Stimulated activated naive CD4-positive, alpha-beta T cell (primary cell): ENCODE measurements at places on chromosomes 5 and 9.

GRCh38 chr9:134165357-134166315 lies 1.3 kb upstream of the RNU6ATAC start:
- no peak for DNase-seq

DNA sequence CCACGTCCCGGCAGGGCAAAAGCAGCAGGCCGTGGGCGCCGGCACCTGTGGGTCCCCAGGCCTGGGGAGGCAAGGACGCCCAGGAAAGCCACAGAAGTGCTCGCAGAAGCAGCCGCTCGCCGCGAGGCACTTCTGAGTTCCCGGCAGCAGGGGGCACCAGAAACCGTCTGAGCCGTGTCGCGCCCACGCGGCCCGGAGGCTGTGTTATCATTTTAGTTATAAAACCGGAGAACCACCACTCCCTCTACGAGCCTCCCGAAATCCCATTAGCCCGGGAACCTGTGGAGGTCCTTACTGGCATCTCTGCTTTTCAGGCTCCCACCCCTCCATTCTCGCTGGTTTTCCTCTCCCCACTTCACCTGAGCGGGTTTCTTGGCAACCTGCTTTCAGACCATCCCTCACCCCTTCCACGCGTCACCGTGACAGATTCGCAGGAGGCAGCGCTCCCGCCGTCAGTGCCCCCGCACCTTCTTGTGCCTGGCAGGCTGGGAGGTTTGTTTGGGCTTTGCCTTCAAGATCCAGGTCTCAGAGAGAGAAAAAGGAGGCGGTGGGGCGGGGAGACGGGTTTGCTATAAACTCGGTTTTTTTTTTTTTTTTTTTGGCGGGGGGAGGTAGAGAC lies 2.3 kb downstream of the GDNF start:
- DNase-seq: no peak

DNA sequence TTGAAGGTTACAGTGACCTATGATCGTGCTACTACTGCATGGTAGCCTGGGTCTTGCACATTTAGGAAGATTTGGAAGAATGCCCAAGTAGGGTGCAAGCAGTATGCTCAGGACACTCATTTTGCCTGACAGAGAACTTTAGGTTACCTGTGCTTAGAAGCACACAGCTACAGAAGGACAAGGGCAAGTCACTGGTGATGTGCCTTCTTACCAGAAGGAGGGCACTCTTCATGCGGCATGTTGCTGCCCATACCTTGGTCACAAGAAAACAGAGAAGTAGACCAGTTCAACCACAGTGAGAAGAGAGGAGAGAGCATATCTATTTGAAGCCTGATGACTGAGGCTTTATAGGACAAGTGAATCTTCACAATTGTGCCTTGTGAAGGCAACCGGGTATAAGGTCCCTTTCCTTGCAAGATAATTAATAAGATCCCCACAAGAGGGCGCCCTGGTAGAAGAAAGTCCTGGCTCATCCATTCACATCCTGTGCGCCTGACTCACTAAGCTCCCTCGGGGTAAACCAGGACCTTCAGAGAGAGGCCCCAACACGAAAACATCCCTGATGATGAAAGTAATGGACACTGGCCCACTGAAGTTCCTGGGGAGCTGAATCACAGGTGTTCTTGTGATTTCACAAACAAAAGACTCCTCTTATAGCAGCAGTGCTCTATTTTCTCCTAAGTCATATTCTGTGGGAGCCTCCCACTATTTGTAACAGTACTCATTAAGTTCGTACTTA lies 38.1 kb upstream of the STARD4 start:
- DNase-seq: peak; percentile 27

DNA sequence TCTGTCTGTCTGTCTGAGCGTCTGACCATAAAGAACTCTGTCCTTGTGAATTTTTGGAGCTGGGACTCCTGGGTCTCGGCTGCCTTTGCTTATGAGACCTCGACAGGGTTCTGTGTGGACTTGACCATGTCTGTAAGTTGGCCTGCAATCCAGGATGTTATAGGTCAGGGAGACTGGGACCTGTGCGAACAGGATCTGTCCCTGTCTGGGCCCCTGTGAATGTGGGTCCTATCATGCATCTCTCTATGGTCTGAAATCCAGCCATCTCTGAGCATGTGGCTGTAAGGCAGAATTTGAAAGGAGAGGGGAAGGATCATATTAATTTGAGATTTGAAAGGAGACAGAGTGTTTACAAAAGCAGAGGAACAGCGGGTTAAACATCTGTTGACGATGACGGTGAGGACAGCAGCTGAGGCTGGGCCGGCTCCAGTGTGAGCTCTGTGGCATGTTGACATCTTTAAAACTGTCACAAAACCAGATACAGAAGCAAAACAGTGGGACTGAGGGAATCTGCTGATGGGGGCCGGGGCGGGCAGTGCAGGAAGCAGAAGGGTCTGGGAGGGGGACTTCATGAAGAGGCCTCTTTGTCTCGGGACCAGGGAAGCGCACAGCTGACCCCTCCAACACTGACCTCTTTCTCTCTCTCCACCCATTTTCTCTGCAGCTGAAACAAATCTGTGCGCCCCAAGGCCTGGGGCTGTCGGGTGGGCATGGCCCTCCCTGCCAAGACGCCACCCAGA lies 19.1 kb upstream of the MVB12B start:
- no peak for DNase-seq

DNA sequence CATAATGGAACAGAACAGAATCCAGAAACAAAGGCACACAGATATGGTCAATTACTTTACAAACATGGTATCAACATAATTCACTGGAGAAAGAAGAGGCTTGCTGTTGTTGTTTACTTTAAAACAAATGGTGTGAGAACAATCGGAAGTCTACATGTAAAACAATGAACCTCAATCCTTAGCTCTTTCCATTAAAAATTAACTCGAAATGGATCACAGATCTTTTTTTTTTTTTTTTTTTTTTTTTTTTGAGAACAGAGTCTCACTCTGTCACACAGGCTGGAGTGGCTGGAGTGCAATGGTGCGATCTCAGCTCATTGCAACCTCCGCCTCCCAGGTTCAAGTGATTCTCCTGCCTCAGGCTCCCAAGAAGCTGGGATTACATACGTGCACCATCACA lies 9.8 kb downstream of the SEMA4D start:
- no peak for DNase-seq

- no peak for DNase-seq
These were observed 224.0 kb downstream of the SPOCK1 start for GRCh38 chr5:137275083-137275482.

DNA sequence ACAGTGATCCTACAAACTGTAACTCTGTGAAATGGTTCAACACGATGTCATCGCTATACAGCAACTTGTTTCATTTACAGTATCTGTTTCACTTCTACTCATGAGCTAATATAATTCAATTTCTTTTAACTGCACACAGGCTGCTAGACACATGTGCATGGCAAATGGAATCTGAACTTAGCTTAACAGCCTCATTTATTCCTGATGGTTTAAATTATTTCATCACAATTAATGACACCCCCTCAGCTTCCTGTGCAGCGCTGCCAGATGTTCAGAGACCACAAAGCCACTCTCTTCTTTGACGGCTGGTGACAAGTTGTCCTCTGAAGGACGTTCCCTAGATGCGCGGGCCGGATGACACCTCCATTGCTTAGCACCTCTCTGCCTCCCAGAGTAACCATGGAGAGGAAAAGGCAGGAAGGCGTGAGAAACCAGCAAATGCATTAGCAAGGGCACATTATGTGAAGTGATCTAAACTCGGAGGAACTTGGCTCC lies 191.1 kb downstream of the BNC2 start:
- no peak for DNase-seq

DNA sequence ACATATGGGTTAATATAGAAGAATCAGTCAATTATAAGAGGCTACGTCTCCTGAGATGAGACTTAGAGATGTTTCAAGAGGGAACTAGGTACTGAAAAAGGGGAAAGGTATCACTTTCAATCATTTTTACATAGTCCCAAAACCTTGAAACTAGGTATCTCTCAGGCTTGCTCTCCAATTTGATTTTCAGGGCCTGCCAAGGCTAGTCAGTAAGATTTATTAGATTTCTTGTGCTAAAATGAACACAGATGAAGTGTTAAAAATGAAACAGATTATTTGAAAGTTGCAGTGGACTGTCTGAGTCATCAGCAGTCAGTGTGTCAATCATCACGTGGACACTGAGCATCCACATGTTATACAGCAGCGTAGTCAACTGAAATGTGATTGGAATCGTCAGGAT lies 591.1 kb downstream of the DTWD2 start:
- no peak for DNase-seq

DNA sequence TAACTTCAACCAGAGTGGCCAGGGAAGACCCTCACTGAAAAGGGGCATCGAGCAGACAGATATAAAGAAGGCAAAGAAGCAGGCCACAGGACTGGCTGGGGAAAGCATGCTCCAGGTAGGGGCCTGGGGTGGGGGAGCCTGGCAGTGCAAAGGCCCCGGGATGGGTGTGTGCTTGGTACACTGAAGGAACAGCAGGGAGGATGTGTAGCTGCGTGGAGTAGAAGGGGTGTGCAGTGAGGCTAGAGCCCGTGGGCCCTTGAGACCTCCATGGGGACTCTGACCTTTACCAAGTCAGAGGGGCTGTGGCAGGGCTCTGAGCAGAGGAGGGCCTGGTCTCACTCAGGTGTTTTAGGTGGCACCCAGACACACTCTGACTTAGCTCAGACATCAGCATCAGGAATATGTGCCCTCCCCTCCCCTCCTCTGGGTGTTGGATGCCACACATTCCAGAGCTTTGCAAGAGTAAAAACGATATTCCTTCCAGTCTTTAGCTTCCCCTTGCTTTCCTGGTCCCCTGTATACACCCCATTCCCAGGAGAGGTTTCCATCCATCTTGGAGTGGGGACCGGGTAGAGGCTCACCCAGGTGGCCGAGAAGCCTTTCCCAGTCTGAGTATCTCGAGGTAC lies 7.6 kb downstream of the TRIM7 start:
- DNase-seq: no peak

GRCh38 chr5:33332804-33333203 lies 108.0 kb upstream of the TARS1 start:
- DNase-seq: no peak

GRCh38 chr5:2797981-2798380 lies 46.5 kb upstream of the IRX2 start:
- DNase-seq: no peak

DNA sequence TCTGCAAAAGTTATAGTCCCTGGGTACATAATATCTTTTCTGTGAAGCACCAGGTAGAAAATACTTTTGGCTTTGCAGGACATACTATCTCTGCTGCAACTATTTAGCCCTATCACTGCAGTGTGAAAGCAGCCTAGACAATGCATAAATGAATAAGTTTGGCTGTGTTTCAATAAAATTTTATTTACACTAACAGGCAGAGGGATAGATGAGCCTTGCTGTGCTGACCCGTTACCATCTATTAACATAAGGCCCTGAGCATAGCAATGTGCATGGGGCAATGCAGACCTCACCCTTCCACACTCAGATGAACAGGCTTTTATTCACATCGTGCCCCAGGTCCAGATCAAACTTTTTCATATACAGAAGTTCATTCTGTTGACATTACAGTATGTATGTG lies 27.8 kb downstream of the RASEF start:
- no peak for DNase-seq

DNA sequence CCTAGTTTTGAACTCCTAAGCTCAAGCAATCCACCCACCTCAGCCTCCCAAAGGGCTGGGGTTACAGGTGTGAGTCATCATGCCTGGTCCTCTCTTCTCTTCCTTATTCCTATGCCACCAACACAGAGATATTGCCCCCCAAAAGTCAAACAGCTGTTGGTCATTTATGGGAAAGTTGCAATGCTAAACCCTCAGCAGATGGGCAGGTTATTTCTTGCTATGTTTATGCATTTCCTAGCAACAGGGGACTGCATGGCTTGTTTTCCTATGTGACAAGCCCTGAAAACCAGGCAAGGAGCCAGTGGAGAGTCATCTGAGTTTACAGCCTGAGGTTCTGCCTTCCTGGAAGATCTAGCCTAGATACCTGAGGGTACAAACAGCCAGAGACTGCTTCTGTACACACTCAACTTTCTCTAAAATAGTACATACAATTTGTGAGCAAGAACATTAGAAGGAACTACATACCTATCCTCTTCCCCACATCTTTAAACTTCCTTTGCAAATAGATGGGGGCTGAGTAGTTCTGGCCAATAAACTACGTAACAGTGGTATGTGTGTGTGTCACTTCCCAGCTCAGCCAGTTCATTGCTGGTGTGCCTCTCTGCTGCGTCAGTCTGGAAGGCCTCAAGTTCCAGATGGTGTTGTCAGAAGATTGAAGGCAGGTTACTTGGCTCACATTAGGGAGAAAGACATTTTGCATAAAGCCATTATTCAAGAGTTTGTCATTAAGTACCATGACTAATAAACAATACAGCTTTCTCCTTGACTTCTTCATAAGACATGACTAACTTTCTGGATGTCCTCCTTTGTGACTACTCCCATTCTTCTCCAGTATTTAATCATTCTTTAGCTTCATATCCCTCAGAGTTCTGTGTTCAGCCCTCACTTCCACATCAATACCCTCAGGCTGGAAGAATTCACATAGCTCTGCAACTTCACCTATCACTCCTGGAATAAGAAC lies 65.3 kb downstream of the CSNK1A1 start:
- no peak for DNase-seq

DNA sequence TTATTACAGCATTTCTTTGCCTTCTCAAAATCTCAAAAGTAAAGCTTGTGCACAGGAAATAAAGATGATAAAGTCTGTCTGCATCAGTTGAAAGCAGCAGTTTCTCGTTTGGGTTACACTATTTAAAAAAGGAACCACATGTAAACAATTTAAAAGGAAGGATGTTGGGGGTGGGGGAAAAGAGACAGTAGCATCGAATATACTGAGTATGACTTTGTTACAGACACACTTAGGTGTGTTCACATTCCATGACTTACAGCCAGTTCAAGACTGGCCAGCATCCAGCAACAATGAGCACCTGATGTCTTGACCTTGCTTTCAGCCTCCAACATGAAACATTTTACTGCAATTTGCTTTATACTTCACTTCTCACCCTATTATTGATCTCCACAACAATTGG lies 8.7 kb downstream of the GAPT start:
- no peak for DNase-seq

GRCh38 chr5:56674441-56674840 lies 140.9 kb upstream of the MAP3K1 start:
- DNase-seq: no peak

GRCh38 chr9:68841276-68842052 lies 136.4 kb downstream of the PIP5K1B start:
- no peak for DNase-seq

- no peak for DNase-seq
These were observed 16.1 kb upstream of the FRRS1L start for GRCh38 chr9:109182940-109183798.

DNA sequence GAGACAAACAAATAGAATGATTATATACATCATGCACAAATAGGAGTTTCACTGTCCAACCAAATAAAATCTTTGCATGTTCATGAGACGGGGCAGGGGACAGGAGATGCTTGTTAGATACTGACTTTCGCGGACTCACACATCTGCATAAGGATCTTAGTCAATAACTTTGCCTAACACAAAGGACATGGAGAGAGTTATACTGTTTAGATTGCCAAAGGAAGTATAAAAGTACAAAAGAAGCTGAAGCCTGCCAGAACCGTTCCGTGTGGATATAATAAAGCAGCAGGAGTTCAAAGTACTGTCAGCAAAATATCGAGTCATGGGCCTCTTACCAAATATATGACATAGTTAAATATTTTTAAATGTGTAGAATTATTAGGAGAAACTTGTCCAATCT lies 1148.4 kb downstream of the EFNA5 start:
- no peak for DNase-seq
